Immature natural killer cell (primary cell): ENCODE measurements at places on chromosomes 5 and 9. TPM values are rescaled to one million over a fixed set of nuclear protein-coding genes. Genes with fewer than 3 reads are reported as not detected.
A peak's percentile ranks its signal among the peaks of the same experiment; 100 is the strongest.

DNA sequence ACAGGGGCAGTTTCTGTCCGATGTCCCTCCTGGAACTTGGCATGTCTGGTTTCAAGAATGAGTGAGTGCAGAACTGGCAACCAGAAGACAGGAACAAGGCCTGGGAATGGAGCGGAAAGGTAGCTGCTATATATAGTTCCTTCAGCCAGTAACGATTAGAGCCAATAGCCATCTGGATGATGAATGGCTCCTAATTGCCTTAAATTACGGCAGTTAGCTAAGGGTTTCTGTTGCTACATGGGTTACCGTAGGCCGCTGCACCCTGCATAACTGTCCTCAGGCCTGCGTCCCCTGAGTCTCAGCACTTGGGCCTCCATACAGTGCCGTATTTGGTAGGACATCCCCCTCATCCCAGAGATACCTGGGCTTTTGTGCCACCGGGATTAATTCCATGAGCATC, 29.4 kb downstream of the WWC1 start:
- no peak overlapping the region for H3K27ac ChIP-seq
- no peak for DNase-seq
- no peak overlapping the region for H3K4me3 ChIP-seq

GRCh38 chr5:142871363-142872193, 101.4 kb downstream of the ARHGAP26 start:
- peaks cover 5% of the 10 kb centered on the region for H3K27me3 ChIP-seq
- no peak overlapping the region for H3K4me3 ChIP-seq
- no peaks in the 10 kb centered on the region for H3K36me3 ChIP-seq
- no peak overlapping the region for H3K27ac ChIP-seq

DNA sequence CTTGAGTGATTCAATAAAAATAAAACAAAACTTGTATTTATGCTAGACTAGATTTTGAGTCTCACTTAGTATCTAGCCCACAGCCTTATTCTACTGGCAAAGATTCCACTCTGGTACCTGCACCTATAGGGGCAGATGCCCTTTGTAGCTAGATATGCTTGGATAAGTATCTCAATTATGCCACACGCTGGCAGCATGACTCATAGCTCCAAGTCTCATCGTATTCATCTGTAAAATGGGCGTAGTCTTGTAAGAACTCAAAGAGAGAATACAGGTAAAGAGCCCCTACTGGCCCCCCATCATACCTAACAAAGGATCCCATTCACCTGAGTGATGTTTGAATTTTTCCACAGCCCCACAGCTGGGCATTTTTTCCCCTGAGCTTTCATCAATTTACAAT, 45.9 kb upstream of the ASTN2 start:
- H3K36me3 ChIP-seq: no peaks in the 10 kb centered on the region
- no peaks in the 10 kb centered on the region for H3K4me1 ChIP-seq
- no peak overlapping the region for H3K4me3 ChIP-seq
- H3K27ac ChIP-seq: no peak overlapping the region
- DNase-seq: no peak

DNA sequence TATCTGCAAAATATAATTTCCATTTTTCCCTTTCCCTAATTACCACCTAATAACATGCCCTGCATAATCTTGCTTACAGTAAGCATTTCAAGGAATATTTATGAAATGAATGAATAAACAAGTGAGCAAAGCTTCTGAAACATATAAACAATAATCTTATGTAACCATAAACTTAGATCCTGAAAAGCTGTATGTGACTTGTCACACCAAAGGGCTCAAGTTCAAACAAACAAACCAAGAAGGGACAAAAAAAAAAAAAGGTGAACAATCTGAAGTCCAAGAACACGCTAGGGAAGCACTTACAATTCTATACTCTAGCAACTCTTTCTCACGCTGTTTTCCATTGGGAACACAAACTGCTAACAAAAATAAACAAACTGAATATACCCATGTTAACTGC, 36.3 kb downstream of the PLPP1 start:
- H3K27me3 ChIP-seq: peaks cover 2% of the 10 kb centered on the region
- no peaks in the 10 kb centered on the region for H3K36me3 ChIP-seq
- DNase-seq: no peak
- H3K27ac ChIP-seq: no peak overlapping the region
- H3K4me3 ChIP-seq: no peak overlapping the region

DNA sequence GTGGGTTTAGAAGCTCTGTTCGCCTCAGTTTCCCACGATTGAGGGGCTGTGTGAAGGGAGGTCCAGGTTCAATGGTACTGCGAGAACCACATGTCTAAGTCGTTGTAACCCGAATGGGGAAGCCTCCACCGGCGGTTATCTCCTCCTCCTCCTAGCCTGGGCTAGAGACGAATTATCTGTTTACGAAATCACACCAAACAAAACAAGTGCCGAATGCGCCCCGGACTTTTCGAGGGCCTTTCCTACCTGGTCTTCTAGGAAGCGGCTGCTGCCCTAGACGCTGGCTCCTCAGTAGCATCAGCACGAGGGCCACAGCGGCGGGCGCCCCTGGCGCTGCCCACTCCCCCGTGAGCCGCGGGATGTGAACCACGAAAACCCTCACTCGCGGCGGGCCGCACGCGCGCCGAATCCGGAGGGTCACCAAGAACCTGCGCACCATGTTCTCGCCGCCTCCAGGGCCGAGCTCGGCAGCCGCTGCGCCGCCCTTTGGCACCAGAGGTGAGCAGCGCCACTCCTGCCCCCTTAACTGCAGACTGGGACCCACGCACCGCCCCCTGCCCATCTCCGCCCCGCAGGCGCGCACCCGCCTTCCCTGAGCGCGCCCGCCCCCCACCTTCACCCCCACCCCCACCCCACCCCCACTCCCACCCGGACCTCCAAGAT, at the start of gene CDKN2A:
CDKN2A (minus strand) TSS at position 500 of the 663 bp plus-strand sequence.
- peak within 1 kb of the TSS; percentile 93 for H3K27ac ChIP-seq
- H3K27me3 ChIP-seq: peaks cover 43% of the 10 kb centered on the region
- peaks cover 30% of the 10 kb centered on the region for H3K4me1 ChIP-seq
- peaks cover 3% of the 10 kb centered on the region for H3K36me3 ChIP-seq
- H3K4me3 ChIP-seq: peak within 1 kb of the TSS; percentile 96
- DNase-seq: peak; percentile 50

RETREG1 gene
- polyA plus RNA-seq: 2.8 TPM

- H3K27ac ChIP-seq: no peak overlapping the region
- no peaks in the 10 kb centered on the region for H3K36me3 ChIP-seq
- no peak for DNase-seq
- H3K4me3 ChIP-seq: no peak overlapping the region
These were observed 677.0 kb downstream of the TAF11L14 start for GRCh38 chr5:18311266-18311665.

- H3K4me1 ChIP-seq: no peaks in the 10 kb centered on the region
- H3K27ac ChIP-seq: no peak overlapping the region
- H3K27me3 ChIP-seq: no peaks in the 10 kb centered on the region
- no peaks in the 10 kb centered on the region for H3K36me3 ChIP-seq
These were observed 90.2 kb downstream of the FBXO4 start for GRCh38 chr5:42015254-42015653.

- peaks cover 12% of the 10 kb centered on the region for H3K27me3 ChIP-seq
- H3K27ac ChIP-seq: no peak overlapping the region
These were observed 1.9 kb downstream of the MAPK9 start for GRCh38 chr5:180289966-180290365.

GRCh38 chr9:108441726-108442125, 414.1 kb downstream of the ACTL7B start:
- no peak for DNase-seq
- H3K27me3 ChIP-seq: peaks cover 2% of the 10 kb centered on the region
- H3K4me3 ChIP-seq: no peak overlapping the region
- no peaks in the 10 kb centered on the region for H3K36me3 ChIP-seq

TYRP1 gene
- not detected for polyA plus RNA-seq

DNA sequence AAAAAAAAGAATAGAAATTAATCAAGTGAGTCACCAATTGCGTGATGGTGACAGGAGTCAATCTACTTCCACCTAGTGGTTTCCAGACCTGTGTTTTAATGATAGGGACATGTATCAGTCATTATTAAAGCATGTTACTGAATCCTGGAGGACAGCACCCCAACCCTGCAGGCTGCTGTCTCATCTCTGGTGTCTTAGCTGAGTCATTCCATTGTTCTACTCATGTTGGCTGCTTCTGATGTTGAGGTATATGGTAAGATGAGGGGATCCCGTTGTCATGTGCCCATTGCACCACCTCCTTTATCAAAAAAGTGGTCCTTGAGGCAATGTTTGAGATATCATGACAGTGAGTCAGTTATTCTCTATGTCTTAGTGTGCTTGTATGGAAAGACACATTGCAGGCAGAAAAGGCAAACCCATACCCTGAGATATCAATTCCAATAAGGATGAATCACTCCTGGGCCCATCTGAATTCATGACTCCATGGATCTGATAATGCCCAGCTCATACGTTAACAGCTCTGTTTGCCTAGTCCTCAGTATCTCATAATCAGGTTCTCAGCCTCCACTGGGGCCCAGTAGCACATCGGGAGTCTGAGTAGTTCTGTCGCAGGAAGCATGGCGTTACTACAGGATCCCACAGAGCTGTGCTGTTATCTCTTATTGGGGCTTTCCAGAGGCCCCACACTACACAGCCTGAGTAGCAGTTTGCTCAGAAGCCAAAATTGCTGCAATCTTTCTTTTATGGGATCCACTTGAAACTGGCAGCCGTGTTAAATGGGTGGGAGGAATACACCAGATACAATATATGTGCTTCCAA, 31.2 kb downstream of the HMGCS1 start:
- H3K27ac ChIP-seq: no peak overlapping the region
- DNase-seq: no peak
- no peak overlapping the region for H3K4me3 ChIP-seq
- H3K4me1 ChIP-seq: no peaks in the 10 kb centered on the region

DNA sequence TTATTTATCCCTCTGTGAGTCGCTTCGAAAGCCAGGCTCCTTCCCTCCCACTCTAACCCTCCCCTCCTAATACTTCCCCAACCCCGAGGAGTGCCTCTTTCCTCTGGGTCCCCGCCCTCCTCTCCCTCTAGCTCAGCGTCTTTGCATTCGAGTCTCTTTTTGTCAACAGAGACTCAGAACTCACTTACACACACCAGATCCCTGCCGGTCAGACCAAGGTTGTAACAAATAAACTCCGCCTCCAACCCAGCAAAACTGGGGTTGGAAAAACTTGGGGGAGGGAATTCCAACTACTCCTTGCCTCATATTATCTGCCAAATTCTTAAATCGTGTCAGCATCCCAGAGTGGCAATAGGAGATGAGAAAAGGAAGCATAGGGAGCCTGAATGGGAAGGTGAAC, at the start of gene HTR1A:
HTR1A (minus strand) TSS at position 167 of the 400 bp plus-strand sequence. CDS start 726 bp downstream, outside the sequence.
- no peaks in the 10 kb centered on the region for H3K36me3 ChIP-seq
- H3K27me3 ChIP-seq: peaks cover 6% of the 10 kb centered on the region
- no peak within 1 kb of the TSS for H3K4me3 ChIP-seq
- DNase-seq: no peak
- no peaks in the 10 kb centered on the region for H3K4me1 ChIP-seq
- H3K27ac ChIP-seq: no peak within 1 kb of the TSS

SLC45A2 gene
- polyA plus RNA-seq: not detected

- no peaks in the 10 kb centered on the region for H3K27me3 ChIP-seq
- DNase-seq: no peak
- peaks cover 8% of the 10 kb centered on the region for H3K4me1 ChIP-seq
- peaks cover 8% of the 10 kb centered on the region for H3K36me3 ChIP-seq
- no peak overlapping the region for H3K27ac ChIP-seq
These were observed 47.4 kb downstream of the NDUFS4 start for GRCh38 chr5:53607886-53608285.

GRCh38 chr5:58937031-58937681, 354.3 kb downstream of the RAB3C start:
- no peaks in the 10 kb centered on the region for H3K36me3 ChIP-seq
- H3K4me1 ChIP-seq: no peaks in the 10 kb centered on the region
- H3K4me3 ChIP-seq: no peak overlapping the region

MVB12B gene
- 1.2 TPM for polyA plus RNA-seq

C1QTNF3 gene
- 0.27 TPM for polyA plus RNA-seq
